ENCODE measurements at places on chromosomes 3 and 15. TPM values are rescaled to one million over a fixed set of nuclear protein-coding genes. Genes with fewer than 3 reads are reported as not detected.

DNA sequence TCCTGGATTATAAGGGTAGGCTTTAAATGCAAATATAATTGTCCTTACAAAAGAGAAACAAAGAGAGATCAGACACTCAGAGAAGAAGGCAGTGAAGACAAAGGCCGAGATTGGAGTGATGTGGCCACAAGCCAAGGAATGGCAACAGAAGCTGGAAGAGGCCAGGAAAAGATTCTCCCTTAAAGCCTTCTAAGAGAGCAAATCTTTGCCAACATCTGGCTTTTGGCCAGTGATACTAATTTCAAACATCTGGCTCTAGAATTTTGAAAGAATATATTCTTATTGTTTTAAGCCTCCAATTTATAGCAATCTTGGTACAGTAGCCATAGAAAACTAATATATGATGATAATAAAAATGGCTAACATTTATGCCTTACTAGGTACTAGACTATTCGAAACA is 615.8 kb upstream of the ZNF385D start:
- DNase-seq: no peak

- DNase-seq: no peak
Measured at GRCh38 chr3:127151251-127151564, 41.7 kb upstream of the PRR23E start.

- DNase-seq: peak; percentile 56
Measured at GRCh38 chr3:141860766-141861513, 15.5 kb upstream of the ATP1B3 start.

GRCh38 chr3:95511828-95512227 is 1302.6 kb upstream of the EPHA6 start:
- no peak for DNase-seq

GRCh38 chr3:70982284-70982683 is 601.2 kb downstream of the FOXP1 start:
- DNase-seq: peak; percentile 50

- DNase-seq: no peak
Measured at GRCh38 chr15:73889053-73889761, 15.8 kb downstream of the TBC1D21 start.

The TM4SF4 gene
- total RNA-seq: not detected

The MUC13 gene
- not detected for total RNA-seq

The ZIC1 gene
- total RNA-seq: under 0.01 TPM

The C3orf52 gene
- 6.7 TPM for total RNA-seq
